Brain pericyte (primary cell): ENCODE measurements at places on chromosomes 4 and X.

GRCh38 chr4:57403591-57403990 is 293.4 kb upstream of the IGFBP7 start:
- no peak for DNase-seq

DNA sequence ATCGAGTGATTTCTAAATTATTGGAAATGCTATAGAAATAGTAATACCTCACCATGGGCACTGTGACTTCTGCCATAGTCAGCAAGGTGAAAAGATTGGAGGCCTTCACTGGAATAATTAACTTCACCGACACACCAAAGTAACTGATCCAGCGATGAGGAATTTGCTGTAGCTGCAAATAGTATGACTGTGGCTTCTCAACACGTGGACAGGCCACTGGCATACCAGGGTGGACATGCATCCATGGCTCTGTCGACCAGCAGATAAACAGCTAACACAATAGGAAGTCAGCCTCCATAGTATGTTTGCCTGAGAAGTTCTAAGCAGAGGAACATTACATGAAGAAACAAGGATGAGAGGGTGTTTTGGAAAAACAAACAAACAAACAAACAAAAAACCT is 10.9 kb upstream of the FAT4 start:
- no peak for DNase-seq

DNA sequence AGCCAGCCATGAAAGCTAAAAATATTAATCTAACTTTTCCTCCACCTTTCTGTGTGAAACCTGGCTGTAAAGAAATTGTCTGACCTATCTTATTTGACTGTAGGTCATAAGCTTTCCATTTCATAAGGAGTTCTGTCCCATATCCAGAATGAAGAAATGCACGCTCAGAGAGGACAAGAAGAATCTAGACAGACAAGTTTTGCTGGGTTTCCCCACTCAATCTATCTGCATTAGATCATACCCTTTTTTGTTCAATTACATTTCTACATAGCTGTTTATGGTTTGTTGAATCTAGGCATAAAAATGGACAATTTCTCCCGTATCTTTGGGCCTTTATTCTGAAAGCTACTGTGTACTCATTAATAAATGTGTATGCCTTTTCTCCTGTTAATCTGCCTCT is 1495.1 kb downstream of the C4orf33 start:
- no peak for DNase-seq

DNA sequence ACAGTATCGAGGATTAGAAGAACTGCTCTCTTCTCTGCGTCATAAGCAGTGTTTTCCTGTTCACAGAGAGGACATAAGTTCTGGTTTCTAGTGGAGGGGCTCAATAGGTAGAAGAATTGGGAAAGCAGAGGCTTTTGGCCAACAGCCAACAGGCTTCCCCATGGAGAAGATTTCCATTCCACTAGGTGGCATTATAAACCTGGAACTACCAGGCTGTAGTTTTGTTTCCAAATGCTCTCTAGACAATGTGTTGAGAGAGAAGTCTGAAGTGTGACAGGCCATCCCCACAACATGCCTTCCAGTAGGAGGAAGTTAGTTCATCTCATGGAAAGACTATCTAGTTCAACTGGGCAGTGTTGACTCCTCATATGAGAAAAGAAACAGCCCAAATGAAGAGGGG is 63.8 kb upstream of the ANXA10 start:
- DNase-seq: no peak

DNA sequence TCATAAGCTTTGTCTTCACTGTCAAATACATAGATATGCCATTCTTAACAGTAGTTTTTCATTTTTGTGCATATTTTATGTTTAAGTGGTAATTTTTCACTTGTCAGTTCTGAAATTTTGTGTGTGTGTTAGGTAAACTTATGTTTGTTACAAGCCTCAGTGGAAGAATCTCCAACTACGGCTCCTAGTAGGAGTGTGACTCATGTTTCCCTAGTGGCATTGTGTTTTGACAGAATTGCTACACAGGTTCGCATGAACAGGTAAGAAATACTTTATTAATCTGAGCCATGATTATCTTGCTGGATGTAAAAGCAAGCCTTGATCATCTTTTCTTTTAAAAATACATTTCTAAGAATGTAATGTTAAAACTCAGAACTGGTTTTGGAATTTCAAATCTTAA is 94.4 kb downstream of the BLTP1 start:
- no peak for DNase-seq

GRCh38 chr4:102586002-102586643 is 85.0 kb downstream of the NFKB1 start:
- DNase-seq: no peak

DNA sequence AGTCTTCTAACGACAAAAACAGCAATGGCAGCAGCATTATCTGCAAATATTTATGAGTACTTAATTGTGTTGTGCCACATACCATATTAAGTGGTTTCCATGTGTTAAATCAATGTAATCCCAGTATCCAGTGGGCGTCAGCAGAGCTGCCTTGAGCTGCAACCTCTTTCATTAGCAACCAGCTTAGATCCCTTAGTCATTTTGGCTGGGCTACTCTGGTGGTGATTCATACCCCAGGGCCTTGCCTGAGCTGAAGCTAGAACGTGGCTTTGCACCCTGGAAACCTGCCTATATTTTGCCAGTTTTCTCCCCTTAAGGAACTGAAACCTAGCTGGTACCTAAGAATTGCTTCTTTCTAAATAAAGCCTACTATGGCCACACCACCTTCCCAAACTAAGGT is 474.3 kb upstream of the FTHL17 start:
- DNase-seq: no peak
